Esophagus squamous epithelium (tissue), 5 donors: ENCODE measurements at places on chromosomes 3 and 15.

DNA sequence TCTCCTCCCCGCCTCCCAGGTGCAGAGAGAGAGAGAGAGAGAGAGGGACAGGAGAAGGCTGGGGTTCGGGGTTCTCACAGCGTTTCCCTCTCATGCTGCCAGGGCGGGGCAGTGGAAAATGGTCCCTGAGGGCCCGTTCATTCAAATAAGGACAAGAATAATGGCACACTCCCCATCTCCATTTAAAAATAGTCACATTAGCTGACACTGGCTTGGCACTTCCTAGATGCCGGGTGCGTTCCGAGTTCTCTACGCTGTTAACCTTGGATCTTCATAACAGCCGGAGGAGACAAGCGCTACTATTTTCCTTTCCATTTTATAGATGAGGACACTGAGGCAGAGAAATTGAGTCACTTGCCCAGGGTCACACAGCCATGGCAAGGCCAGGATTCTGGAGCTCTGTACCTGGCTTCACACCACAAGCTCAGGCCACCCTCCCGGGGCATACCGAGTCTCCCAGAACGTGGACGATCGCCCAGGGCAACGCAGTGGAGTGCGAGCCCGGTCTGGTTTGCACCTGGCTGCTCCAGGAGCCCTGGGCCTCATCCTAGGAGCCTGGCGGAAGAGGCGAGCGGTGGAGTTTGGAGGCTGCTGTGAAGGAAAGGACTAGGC, 608 bp upstream of the SLC6A6 start:
- DNase-seq = no peak

GRCh38 chr3:183122257-183122932, 23.1 kb upstream of the MCCC1 start:
- no peak for DNase-seq

DNA sequence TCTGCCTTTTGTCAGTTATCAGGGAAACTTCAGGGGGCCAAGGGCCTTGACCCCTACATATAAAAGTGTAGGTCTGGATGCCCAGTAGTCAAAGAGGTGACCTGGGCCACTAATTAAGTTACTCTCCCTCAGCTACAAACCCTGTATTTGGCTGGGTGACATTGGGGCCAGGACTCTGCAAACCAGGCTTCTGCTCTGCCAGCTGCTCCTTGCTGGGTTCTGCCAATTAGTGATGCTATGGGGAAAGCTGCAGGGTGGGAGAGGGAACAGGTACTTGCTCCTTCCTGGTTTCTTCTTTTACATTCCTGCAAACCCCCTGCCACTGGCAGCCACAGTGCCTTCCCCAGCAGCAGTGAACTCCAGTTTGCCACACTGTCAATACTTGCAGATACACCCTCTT, 179.2 kb downstream of the CADPS start:
- DNase-seq = no peak

- DNase-seq = no peak
These were observed 289.7 kb upstream of the CHRM5 start for GRCh38 chr15:33678602-33679001.

GRCh38 chr3:123552095-123552714, 32.6 kb downstream of the HACD2 start:
- DNase-seq = no peak

- no peak for DNase-seq
These were observed at the start of gene HYAL1 for GRCh38 chr3:50303013-50303815. TSS of gene HYAL1 (minus strand) at chr3:50303574. CDS start at chr3:50302956, 618 bp downstream.

GRCh38 chr3:49248840-49249227, 28.2 kb downstream of the C3orf62 start:
- no peak for DNase-seq

DNA sequence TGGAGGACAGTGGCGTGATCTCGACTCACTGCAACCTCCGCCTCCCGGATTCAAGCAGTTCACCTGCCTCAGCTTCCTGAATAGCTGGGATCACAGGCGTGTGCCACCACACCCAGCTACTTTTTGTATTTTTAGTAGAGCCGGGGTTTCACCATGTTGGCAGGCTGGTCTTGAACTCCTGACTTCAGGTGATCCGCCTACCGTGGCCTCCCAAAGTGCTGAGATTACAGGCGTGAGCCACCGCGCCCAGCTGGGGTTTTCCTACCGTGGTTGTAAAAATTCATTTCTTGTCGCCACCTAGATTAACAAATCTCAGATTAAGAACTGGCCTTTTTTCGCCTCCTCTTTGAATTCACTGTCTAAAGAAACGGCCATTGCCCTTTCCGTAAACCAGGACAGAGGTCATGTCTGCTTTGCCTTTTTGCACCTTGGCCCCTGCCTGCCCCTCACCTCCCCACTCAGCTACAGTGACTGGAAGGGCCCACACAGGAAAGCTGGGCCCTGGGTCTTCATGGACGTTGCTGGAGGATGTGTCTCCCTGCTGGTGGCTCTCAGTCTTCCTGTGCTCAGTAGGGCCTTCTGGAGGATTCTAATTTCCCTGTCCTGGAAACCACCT, 17.2 kb downstream of the ZNF710 start:
- DNase-seq = no peak

DNA sequence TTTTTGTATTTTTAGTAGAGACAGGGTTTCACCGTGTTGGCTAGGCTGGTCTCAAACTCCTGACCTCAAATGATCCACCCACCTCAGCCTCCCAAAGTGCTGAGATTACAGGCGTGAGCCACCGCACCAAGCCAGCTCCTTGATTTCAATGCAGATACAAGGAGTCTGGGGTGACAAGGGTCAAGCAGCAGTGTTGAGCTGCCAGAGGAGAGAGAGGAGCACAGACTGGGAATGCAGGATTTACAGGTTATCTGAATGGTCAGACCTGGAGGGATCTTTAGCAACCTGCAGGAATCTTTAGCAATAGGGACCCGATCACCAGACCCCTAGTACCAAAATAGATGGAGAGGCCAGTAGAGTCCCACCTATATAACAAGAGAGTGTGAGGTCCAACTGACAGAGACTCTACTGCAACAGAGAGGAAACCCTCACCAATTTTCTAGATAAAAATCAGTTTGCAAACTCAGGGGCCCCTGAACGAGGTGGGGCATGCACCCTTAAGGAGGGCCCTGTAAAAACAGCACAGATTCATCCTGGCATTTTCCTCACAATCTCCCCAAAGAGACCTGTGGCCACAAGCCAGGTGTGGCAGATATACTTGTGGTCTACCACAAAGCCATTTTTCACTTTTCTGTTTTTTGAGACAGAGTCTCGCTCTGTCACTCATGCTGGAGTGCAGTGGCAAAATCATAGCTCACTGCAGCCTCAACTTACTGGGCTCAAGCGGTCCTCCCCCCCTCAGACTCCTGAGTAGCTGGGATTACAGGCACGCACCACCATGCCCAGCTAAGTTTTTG, 10.7 kb upstream of the SHISA5 start:
- DNase-seq = no peak

DNA sequence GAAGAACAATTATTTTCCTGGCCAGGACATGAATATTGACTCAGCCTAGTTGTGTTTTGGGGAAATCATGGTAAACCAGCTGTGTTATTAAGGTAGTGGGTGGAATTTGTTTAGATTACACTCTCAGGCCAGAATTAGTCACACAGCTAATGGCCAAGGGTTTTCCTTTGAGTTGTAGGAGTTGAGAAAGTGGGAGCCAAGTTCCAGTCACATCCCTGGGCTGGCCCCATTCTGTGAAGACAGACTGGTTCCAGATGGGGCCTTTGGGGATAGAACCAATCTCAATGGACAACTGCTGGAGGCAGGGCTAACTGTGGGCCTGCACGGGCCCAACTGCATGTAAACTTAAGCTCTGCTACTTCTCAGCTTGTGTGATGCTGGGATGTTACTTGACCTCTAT, 1.4 kb upstream of the RASL12 start:
- no peak for DNase-seq

DNA sequence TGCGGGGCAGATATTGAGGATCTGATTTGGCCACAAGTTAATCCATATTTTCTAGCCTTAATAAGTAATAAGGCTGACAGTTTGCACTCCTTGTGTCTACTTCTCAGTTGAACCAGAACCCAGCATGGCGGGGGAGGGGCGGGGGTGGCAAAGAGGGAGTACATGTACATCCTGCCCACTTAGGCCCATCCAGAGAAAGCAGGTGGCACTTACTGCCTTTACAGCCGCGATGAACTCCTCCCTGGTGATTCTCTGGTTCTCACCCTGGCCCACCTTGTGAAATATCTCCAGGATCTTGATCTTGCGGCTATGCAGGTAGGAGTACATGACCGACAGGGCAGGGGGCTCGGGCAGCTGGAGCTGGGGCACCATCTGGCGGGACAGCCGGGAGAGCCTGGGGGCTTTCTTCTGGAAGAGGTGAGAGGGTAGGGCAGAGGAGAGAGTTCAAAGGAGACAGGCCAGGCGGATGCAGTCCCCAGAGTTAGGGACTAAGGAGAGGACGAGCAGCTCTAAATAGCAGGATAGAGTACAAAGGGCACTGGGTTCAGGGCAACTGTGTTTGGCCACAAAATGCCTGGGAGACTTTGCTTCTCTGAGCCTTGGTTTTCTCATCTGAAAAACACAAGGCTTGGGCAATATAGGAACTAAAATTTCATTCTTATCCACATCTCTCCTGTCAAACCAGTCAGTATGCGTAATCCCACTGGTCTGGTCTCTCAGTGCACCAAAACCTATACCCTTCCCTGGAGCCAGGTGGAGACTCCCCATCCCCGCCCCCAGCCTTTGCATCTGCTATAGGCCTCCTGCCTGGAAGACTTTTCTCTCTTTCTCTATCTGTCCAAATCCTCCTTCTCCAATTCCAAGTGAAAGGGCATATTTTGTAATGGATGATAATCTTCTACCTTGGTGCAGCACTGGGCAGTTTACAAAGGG, 10.1 kb downstream of the EFCAB12 start:
- DNase-seq = no peak

GRCh38 chr3:152742368-152743347, 92.3 kb upstream of the P2RY1 start:
- DNase-seq = no peak

DNA sequence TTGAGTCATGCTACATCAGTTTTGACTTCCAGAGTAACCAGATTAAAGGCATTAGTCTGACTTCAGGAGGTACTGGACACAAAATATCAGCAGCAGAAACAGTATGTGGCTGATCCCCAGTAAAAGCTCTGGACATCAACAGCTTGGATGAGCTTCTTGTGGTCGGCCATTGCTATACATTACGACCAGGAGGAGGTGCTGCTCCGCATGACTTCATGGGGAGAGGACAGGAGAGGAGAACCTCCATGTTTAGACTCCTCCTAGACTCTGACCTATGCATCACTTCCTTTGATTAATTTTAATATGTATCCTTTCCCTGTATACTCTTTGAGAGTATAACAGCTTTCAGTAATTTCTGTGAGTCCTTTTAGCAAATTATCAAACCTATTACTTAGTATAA, 285.6 kb upstream of the ARHGEF26 start:
- DNase-seq = no peak

- no peak for DNase-seq
These were observed 246.8 kb upstream of the ROBO1 start for GRCh38 chr3:80014576-80014975.

DNA sequence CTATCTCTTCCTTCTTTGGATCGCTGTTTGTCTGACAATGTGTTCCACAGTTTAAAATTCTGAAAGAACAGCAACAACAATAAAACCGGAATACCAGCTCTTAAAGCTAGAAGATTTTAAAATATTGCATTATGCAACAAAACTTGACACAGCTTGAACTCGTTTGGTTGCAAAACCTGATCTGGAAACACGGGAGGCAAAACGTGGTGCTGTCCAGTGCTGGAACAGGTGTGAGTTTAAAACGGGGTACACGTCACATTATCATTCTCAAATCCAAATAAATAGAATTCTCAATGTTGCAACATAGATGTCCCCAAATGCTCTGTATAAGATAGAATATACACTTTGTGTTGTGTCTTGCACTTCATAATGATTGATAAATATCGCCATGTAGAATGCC, 110.9 kb upstream of the LYSMD4 start:
- no peak for DNase-seq

GRCh38 chr3:133119176-133119575, 81.0 kb downstream of the TMEM108 start:
- no peak for DNase-seq

GRCh38 chr3:159866201-159866746, 122.4 kb upstream of the IL12A start:
- no peak for DNase-seq

DNA sequence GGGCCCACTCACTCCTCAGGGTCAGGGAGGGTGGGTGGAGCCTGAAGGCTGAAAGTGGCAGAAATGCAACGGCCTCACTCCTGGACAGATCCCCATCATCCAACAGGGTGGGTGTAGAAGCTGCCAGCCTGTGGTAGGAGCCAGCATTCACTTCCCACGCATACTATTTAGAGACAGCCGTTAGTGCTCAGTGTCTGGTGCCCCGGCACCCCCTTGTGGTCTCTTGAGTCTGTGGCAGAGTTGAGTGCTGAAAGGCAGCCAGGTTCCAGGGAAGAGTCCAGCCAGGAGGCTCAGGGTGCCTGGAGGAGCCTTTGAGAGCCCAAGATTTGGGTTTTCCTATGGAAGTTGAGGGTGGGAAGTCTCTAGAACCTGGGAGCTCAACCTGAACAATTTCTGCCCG, 2.1 kb upstream of the GNAT1 start:
- no peak for DNase-seq

- no peak for DNase-seq
These were observed 71.8 kb upstream of the TMEM108 start for GRCh38 chr3:132966374-132966773.

DNA sequence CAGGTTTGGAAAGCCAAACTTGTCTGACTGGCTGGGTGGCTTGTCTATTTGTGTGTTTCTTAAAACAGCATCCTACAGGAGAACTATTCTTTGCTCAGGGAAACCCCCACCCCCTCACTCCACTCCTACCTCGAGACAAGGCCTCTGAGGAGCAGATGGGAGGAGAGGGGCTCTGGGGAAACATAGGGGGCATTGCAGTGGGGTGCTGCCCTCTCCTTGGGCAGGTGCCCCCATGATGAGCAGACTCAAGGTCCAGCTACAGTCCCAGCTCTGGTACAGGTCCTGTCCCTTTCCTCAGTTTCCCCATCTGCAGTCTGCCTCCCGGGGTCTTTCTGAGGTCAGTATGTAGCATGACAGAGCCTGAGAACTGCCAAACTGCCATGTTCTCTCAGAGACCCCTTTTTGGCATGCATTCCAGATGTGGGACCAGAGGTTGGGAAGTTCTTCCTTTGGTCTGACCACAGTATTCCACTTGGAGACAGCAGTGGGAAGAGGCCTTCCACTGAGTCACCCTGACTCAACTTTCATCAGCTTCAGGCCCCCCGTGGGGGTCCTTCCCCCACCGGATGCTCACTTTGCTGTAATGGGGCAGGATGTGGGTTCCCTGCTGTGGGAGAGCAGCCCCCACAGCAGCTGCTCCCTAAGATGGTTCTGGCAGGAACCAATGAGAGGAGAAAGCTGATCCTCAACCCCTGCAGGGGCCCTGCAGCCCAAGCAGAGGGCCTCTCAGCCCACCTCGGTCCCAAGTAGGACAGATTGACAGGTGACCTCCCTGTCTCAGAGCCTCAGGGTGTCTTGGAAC, 32.3 kb upstream of the CYP11A1 start:
- DNase-seq = no peak

GRCh38 chr3:194342861-194343560, 8.1 kb downstream of the CPN2 start:
- DNase-seq = no peak
